ENCODE measurements at places on chromosomes 12 and 14.

DNA sequence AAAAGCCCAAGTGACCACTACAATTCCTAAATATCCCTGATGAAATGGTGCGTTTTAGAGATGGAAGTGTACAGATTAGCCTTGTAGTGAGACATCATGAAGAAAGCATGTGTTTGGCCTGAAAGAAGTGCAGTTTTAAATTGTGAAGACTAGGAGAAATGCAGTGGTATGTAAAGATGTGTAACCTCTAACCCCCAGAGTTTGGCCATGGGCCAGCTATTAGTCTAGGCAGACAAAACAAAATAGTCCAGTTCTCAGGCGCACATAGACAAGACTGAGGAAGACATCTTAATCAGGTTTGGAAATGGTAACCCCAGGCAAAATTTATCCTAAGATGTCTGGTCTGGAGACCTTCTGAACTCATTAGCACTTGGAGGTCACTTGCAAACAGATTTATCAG lies 23.4 kb downstream of the WBP11 start:
- DNase-seq = no peak
- no peaks in the 10 kb centered on the region for H3K27me3 ChIP-seq
- no peaks in the 10 kb centered on the region for H3K36me3 ChIP-seq

DNA sequence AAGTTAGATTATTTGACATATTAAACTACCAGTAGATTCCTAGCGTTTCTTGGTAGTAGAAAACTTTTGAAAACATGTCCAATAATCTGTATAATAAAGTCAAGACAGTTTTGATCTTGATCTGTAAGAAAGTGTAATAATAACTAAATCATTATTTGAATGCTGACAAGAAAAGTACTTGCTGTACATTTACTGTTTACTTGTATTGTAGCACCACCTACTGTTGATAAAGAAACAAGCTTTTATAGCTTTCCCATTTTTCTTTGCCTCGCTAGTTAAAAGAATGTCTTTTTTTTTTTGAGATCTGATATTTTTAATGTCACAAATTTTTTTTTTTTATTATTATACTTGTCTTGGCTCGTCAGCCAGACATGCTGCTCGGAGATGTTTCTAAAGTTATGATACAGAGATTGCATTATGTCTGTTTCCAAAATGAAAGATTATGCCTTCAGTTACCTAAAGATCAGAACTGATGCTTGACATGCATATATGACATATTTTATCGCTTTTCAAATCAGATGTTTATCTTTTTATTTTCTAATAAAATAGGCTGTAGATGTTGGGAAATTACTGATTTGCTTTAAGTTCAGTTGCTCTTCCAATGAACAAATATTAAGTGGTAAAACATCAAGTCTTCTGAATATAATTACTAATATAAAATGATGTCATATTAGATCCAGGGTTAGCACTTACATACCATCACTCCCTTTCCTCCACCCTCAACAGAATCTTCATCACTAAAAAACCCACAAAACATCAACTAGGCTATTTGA lies 140.5 kb downstream of the AKAP6 start:
- H3K4me1 ChIP-seq = peaks cover 40% of the 10 kb centered on the region
- H3K4me3 ChIP-seq = no peak overlapping the region
- H3K27me3 ChIP-seq = no peaks in the 10 kb centered on the region
- H3K36me3 ChIP-seq = no peaks in the 10 kb centered on the region
- H3K27ac ChIP-seq = no peak overlapping the region

DNA sequence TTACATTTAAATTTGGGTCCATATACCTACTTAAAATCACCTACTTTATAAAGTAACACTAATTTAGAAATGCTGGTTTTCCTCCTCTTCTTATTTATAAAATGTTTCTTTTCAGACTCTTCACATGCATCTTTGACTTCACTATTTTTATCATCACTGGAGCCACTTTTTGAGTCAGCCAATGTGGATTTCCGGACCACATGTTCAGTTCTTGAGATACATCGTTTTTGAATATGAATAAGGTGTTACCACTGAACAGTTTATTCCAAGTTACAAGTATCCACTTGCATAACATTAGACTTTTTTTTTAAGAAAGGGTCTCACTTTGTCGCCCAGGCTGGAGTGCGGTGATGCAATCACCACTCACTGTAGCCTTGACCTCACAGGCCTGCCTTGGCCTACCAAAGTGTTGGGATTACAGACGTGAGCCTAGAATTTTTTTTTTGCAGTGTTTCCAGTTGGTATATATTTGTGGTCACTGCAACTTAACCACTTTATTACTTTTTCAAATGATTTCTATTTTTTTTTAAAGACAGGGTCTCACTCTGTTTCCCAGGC lies 5.7 kb downstream of the FNTB start:
- H3K4me3 ChIP-seq = no peak overlapping the region
- no peaks in the 10 kb centered on the region for H3K36me3 ChIP-seq
- H3K4me1 ChIP-seq = peaks cover 27% of the 10 kb centered on the region
- DNase-seq = no peak
- H3K27ac ChIP-seq = no peak overlapping the region

DNA sequence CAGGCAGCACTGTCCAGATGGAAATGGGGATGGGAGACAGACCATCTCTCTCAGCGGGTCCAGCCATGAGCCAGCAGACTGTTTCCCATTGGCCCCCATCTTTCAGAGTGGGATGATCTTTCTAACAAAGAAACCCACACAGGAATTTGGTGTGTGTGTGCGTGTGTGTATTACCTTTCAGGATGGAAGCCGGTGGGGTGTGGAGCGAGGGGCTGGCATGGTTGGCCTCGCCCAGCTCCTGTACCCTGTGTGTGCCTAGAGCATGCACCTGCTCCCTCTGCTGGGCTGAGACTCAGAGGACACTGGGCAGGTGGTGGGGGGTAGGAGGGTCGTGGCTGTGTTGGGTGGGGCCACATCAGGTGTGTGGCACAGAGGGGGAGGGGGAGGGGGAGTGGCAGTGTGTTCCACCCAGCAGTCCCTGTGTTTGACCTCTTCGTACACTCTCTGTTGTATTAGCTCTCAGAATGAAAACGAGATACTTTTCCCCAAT lies 33.0 kb upstream of the TSPAN9 start:
- H3K27ac ChIP-seq = no peak overlapping the region
- no peak for DNase-seq
- peaks cover 6% of the 10 kb centered on the region for H3K36me3 ChIP-seq
- no peak overlapping the region for H3K4me3 ChIP-seq
